Mesenchymal stem cell (in vitro differentiated cells and primary cell): ENCODE measurements at places on chromosomes 3 and 15.

DNA sequence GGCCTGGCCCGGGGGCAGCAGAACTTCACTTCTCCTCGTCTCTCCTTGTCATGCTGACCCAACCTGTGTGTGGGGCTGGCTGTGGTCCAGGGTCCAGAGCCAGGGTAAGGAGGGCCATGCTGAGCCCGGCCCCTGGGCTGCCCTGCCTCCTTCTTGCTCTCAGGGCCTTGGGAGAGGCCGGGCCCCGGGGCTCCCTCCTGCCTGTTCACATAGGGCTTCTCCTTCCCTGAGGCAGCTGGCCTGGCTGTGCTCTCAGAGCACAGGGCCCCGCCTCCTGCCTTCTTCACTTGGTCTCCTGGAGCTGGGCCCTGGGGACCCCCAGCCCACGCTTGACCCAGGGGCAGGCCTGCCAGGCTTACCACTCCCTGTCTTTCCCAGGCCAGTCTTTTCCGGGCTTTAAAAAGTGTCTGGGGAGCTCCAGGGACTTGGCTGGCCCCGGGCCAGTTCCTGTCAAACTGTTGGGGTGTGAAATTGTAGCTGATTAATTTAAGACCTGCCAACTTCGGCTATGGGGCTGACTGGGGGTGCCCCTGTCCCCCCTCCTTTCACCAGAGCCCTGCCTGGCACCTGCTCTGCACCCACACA lies 11.8 kb downstream of the PLXNA1 start:
- peaks cover 45% of the 10 kb centered on the region for H3K36me3 ChIP-seq
- H3K27me3 ChIP-seq, result no peaks in the 10 kb centered on the region
- H3K27ac ChIP-seq, result no peak overlapping the region
- H3K4me3 ChIP-seq, result no peak overlapping the region

- H3K27ac ChIP-seq, result no peak overlapping the region
- no peak for DNase-seq
- no peaks in the 10 kb centered on the region for H3K36me3 ChIP-seq
Measured at GRCh38 chr3:55576621-55577388, 89.7 kb upstream of the WNT5A start.

- no peak overlapping the region for H3K4me3 ChIP-seq
- H3K27ac ChIP-seq, result peak overlapping the region; percentile 67
- peaks cover 16% of the 10 kb centered on the region for H3K4me1 ChIP-seq
- peaks cover 40% of the 10 kb centered on the region for H3K27me3 ChIP-seq
- no peaks in the 10 kb centered on the region for H3K36me3 ChIP-seq
Measured at GRCh38 chr15:78243058-78243457, 8.7 kb upstream of the ACSBG1 start.

GRCh38 chr15:77037388-77038209 lies 33.3 kb downstream of the TSPAN3 start:
- H3K4me1 ChIP-seq, result peaks cover 14% of the 10 kb centered on the region
- peaks cover 42% of the 10 kb centered on the region for H3K36me3 ChIP-seq
- H3K27me3 ChIP-seq, result no peaks in the 10 kb centered on the region
- DNase-seq, result no peak

- no peak overlapping the region for H3K27ac ChIP-seq
- H3K27me3 ChIP-seq, result no peaks in the 10 kb centered on the region
- DNase-seq, result peak; percentile 65
- H3K4me3 ChIP-seq, result no peak overlapping the region
- H3K36me3 ChIP-seq, result no peaks in the 10 kb centered on the region
Measured at GRCh38 chr3:190369668-190370295, 18.2 kb upstream of the CLDN16 start.

GRCh38 chr3:29307295-29307694 lies 26.4 kb downstream of the RBMS3 start:
- no peaks in the 10 kb centered on the region for H3K4me1 ChIP-seq
- no peaks in the 10 kb centered on the region for H3K36me3 ChIP-seq
- no peaks in the 10 kb centered on the region for H3K27me3 ChIP-seq
- H3K4me3 ChIP-seq, result no peak overlapping the region
- H3K27ac ChIP-seq, result no peak overlapping the region

DNA sequence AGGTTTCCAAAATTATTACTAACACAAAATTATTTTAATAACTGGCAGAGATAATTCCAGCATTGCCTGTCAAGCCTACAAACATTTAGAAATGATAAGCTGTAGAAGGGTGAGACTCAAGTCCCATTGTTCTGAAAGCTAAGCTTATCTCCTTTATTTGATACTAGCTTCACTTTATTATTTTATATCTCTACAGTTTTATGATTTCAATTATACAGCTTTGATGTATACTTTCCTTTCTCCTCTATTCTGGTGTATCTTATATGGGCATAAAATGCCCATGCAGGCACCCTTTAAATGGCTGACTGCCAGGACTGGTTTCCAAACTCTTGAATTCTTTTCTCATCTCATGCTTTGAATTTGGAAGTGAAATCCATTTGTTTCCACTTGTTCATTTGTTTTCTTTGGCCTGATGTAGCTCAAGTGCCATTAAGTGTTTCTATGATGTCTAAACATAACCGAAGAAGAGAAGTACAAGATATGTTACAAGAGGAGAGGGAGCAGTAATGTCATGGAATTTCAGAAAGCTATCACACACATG lies 372.1 kb upstream of the ARHGEF26 start:
- DNase-seq, result no peak
- no peaks in the 10 kb centered on the region for H3K4me1 ChIP-seq
- H3K4me3 ChIP-seq, result no peak overlapping the region
- H3K27ac ChIP-seq, result no peak overlapping the region
- H3K27me3 ChIP-seq, result no peaks in the 10 kb centered on the region
- H3K36me3 ChIP-seq, result no peaks in the 10 kb centered on the region

DNA sequence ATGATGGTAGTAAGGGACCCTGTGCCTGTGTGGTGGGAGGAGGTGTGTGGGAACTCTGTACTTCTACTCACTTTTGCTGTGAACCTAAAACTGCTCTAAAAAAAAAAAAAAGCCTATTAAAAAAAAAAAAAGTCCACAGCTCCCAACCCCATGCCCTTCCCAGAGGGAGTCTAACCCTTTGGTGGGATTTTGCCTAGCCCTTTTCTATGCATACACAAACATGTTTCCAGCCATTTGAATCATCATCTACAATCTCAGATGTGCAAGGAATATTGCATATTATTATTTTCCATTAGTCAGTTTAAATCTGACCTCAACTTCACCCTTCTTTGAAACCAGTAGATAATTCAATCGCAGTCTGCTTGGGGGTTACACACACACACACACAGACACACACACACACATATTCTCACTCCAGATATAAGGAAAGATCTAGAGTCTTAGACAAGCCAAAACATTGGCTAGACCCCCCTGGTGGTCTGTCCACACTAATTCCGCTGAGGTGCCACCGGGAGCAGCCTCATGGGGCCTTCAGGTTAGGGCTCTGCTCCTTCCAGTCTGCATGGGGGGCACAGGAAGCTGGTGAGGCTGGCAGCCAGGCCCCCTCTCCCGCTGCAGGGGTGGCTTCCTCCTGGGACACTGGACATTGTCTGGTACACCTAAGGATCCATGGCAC lies 75.5 kb upstream of the NR2E3 start:
- peaks cover 17% of the 10 kb centered on the region for H3K27me3 ChIP-seq
- no peak overlapping the region for H3K4me3 ChIP-seq
- H3K36me3 ChIP-seq, result no peaks in the 10 kb centered on the region
- H3K27ac ChIP-seq, result no peak overlapping the region
- DNase-seq, result no peak
